ENCODE measurements at places on chromosomes 11 and 22.

GRCh38 chr22:34886812-34887211 is 179.1 kb upstream of the ISX start:
- H3K4me1 ChIP-seq, result no peaks in the 10 kb centered on the region
- H3K4me3 ChIP-seq, result no peak overlapping the region
- H3K27me3 ChIP-seq, result no peaks in the 10 kb centered on the region
- no peaks in the 10 kb centered on the region for H3K36me3 ChIP-seq
- no peak overlapping the region for H3K27ac ChIP-seq
- DNase-seq, result no peak

- no peaks in the 10 kb centered on the region for H3K4me1 ChIP-seq
- H3K4me3 ChIP-seq, result no peak overlapping the region
- no peak for DNase-seq
- H3K36me3 ChIP-seq, result peaks cover 9% of the 10 kb centered on the region
Observed at GRCh38 chr11:75308116-75308515, 43.3 kb downstream of the ARRB1 start.

DNA sequence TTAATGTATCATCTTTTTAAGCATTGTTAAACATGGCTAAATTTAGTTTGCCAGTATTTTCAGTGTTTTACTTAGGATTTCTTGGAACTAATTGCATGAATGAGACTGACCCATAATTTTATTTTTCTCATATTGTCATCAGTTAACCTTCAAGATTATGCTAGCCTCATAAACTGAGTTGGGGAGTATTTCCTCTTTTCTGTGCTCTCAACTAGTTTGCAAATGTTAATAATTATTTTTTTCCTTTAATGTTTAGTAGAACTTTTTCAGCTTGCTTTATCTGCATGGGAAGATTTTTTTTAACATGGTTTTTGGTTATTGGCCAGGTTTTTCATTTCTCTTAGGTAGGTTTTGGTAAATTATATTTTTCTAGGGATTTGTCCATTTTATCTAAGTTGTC is 235.4 kb upstream of the SESN3 start:
- no peak for DNase-seq
- no peak overlapping the region for H3K4me3 ChIP-seq
- no peaks in the 10 kb centered on the region for H3K4me1 ChIP-seq
- no peaks in the 10 kb centered on the region for H3K27me3 ChIP-seq

- no peak overlapping the region for H3K27ac ChIP-seq
- no peak overlapping the region for H3K4me3 ChIP-seq
- no peak for DNase-seq
- no peaks in the 10 kb centered on the region for H3K27me3 ChIP-seq
- no peaks in the 10 kb centered on the region for H3K36me3 ChIP-seq
Observed at GRCh38 chr22:24601217-24602104, 1.5 kb upstream of the GGT1 start.
